Natural killer cell (primary cell): ENCODE measurements at places on chromosomes 13 and 19.

DNA sequence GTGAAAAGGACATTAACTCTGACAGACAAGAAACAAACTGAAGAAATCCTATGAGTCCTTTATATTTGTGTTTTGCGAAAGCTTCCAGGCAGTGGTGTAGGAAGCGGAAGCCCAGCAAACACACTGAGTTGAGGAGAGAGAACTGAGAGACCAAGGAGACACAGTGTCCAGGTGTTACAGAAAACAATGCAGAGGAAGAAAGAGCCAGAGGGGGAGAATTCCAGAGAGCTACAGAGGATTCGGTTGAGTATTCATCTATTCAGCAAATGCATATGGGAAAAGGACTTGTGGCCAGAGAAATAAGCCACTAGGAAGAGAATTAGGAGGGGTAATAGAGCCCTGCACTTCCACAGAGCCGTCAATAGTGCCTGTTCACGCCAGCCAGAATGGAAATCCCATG lies 183.5 kb downstream of the LIG4 start:
- DNase-seq = no peak

GRCh38 chr13:35690581-35691207 lies 214.2 kb upstream of the MAB21L1 start:
- DNase-seq = no peak

- DNase-seq = no peak
These were observed 2.9 kb downstream of the ABCC4 start for GRCh38 chr13:95298169-95298965.

DNA sequence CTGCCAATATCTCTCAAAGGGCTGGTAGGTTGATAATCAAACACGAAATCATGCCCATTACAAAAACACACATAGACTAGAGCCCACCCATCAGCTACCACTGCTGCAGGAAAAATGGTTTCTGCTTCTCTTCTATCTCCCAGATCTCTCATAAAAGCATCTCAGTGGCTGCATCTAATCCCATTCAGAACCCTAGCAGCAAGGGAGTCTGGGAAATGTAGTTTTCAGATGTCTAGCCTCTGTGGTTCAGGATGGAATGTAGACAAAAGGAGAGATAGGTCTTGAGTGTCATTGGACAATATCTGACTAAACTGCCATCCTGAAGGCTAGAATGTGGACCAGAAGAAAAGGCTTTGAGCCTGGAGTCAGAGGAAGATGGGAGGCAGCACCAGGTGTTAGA lies 32.1 kb downstream of the RDH8 start:
- no peak for DNase-seq

DNA sequence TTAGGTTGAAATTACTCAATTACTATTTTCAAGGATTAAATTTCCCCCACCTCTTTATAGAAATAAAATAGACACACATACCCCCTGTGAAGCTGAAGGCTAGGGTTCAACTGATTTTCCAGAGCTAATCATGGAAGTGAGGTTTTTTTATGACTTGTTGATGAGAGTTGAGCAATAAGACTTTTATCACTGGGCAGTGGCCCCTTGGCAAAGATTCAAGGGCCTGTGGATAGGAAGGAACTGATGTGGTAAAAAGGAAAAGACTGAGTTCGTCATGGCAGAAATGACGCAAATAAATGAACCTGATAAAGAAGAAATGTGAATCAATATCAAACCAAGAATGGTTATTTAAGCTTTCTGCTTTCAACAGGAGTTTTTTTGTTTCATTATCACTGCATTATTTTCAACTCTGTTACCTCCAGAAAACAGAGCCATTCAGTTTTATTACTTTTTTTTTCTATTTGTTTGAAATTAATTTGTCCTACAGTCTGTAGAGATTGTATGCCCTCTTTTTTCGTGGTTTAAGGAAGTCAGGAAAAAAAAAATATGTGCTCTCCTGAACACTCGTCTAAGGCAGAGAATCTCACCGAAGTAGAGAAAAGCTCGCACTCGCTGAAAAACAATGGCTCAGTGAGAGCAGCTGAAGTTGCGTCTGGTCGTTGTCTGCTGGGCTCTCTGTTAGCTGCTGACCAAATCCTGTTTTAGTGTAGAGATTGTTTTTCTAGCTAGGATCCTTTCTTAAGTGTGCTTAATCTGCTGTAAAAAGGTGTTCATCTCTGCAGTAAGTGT lies 38.9 kb downstream of the STOML3 start:
- no peak for DNase-seq

GRCh38 chr19:50402544-50403301 lies 16.0 kb upstream of the SPIB start:
- DNase-seq = no peak

DNA sequence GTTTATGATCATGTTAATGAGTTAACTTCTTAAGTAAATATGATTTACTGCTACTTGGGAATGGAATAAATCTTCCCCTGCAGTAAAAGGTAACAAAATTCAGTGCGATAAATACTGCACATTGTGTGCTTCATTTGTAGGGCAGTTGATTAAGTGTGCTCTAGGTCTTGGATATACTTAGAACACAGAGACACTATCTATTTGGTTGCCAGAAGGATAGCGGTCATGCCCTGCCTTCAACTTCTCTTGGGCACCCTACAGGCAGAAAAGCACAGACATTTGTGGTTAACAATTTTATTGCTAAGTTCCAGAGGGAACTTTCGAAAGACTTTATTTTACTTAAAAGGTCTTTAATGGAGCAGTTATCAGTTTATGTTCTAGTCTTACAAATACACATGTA lies 605.8 kb downstream of the PCDH9 start:
- DNase-seq = no peak

DNA sequence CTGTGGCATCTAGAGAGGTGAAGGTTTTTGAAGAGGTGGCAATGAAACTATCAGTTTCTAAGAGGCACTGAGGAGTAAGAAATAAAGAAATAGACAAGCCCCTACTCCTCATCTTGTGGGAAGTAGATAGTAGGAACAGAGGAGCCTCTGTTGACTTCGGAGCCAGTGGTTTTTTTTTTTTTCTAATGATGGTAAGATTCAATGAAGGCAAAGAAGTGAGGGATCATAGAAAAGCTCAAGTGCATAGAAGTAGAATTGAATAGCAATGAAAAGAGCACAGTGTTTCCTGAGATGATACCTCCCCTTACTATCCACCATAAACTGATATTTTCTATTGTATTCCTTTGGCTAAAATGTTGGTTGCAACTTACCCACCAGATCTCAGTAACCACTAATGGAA lies 46.3 kb downstream of the FREM2 start:
- no peak for DNase-seq

GRCh38 chr19:18074192-18074591 lies 12.5 kb downstream of the IL12RB1 start:
- DNase-seq = no peak

DNA sequence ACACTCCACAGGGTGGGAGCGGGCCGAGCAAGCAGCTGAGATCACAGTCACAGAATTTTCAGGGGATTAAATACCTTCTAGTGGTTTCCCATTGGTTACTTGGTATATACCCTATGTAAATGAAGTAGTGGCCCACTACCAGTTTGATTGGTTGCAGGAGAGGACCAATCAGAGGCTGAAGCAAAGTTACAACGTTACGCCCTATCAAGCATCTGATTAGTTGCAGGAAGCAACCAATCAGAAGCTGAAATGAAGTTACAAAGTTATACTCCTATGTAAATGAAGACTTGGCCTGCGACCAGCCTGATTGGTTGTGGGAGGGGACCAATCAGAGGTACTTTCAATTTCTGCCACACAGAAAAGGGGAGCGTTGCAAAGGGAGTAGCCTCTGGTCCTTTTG lies 474.0 kb downstream of the COG6 start:
- DNase-seq = no peak

DNA sequence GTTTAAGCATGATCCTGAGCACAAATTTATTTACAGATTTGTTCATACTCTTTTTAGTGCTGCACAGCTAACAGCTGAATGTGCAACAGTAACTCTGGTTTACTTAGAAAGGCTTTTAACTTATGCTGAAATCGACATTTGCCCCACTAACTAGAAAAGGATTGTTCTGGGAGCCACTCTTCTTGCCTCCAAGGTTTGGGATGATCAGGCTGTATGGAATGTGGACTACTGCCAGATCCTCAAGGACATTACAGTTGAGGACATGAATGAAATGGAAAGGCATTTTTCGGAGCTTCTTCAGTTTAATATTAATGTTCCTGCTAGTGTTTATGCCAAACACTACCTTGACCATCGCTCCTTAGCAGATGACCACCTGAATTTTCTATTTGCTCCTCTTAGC lies 16.0 kb downstream of the ZNF100 start:
- no peak for DNase-seq

DNA sequence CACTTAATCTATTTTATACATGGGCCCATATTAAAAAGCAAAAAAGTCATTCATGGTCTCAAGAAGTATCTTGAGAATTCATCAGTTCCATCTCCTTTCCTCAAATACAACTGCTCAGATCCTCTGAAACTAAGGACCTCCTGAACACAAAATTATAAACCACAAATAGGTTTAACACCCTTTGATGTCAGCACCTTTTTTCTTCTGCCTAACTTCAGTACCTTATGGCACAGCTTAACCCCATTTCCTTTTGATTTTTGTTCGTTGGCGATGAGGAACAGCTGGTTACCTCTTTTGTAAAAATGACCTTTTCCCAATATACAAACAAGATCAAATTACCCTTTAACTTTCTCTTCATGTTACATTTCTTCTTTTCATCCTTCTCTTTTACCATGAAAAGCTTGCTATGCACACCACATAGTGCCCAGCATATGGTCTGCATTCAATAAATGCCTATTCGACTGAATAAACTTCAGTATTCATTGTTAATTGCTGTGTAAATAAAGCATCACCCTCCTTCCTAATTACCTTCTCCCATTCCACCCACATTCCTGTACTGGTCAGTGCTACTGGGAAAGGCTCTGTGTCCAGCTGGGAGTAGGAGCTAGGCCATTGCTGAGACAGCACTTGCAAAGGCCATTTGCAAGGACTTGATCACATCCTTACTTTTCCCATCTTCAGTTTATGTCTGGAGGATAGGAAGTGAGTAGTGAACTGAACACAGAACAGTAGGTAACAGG lies 317.9 kb downstream of the SHISA2 start:
- DNase-seq = no peak

DNA sequence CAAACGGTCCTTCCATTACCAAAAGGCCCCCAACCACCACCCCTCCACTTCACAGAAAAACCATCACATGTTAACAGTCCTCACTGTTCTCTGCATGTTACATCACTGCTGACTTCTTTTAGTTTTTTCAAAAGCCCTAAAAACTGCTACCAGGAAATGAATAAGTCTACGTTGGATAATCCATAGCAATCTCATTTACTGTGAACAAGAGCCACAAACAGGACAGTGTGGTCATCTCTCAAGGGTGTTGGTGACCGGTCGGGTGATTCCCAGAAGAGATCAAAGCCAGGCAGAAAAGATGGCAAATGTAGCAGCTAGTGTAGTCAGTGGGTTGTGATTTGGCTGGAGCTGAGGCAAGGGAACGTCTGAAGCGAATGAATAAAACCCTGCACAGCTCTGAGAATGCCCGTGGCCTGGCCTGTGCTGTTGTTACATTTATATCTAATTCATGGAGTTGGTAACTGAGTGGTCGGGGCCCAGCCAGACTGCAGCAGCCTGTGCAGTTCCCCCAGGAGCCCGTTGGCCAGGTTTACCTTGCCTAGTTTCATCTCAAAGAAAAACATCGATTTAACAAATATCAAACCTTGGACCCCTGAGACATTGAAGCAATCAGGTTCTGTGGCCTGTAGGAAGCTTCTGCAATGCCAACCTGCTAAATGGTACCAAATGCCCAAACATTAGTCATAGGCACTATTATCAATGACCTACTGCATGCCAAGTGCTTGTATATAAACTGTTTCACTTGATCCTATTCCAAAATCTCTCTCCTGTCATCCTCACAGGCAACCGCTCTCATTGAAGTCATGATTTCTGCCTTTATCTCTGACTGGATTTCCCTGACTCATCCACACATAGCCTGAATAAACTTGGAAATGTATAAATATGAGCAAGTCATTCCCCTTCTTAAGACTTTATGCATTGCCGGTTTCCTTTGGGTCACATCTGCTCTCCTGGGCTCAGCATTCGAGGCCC lies 153.8 kb upstream of the SERP2 start:
- no peak for DNase-seq

- no peak for DNase-seq
These were observed 3.7 kb downstream of the CALM3 start for GRCh38 chr19:46604781-46605355.

DNA sequence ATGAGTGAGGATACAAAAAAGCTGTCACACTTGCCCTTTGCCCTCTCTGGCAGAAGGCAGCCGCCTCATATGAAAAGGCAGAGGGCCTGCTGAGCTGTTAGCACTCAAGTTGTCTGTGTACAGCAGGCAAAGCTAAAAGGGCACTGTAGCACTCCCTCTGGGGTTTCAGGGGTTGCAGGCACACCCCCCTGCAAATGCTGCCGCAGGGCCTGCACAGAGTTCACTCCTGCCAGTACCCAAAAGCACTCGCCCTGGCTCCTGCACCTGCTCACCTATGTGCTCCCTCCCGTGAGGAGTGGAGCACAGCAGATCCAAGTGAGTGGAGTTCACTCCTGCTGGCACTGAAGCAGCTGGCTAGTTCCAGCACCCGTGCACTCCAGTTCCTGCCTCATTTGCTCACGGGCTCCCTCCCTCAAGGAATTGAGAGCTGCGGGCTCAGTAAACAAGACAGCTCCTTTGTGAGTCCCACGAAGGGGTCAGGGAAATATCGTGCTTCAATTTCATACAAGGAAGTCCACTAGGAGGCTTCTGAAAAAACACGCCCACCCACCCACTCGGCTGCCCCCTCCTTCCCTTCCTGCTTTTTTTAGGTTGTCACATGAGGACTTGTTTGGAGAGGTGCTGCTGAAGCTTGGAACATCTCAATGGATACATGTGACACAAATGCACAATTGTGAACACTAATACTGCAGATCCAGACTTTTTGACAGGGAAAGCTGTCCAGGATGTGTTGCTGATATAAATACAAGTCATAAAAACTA lies 9.9 kb upstream of the RCBTB2 start:
- DNase-seq = no peak

DNA sequence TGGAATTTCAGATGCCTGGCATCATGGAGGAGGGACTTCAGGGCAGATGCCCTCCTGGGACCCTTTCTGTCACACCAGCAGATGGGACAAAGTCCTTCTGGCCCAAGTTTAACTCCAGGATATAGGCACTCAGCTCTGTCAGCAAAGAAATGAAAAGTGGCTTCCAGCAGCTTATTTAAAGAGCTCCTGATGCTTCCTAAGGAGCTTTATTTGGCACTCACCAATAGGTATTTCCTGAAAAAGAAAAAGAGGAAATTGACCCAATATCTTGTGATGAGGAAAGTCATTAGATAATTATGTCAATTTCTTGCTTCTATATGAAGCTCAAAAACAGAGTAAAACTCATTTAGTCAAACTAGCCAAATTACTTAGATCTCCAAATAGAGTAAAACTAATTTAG lies 224.6 kb downstream of the RAP2A start:
- no peak for DNase-seq
